Activated naive CD4-positive, alpha-beta T cell treated with anti-CD3 and anti-CD28 coated beads, Interleukin-2, amount 50 U/mL, for 72 hours (primary cell): ENCODE measurements at places on chromosomes 2 and 18. TPM values are rescaled to one million over a fixed set of nuclear protein-coding genes. Genes with fewer than 3 reads are reported as not detected.

DNA sequence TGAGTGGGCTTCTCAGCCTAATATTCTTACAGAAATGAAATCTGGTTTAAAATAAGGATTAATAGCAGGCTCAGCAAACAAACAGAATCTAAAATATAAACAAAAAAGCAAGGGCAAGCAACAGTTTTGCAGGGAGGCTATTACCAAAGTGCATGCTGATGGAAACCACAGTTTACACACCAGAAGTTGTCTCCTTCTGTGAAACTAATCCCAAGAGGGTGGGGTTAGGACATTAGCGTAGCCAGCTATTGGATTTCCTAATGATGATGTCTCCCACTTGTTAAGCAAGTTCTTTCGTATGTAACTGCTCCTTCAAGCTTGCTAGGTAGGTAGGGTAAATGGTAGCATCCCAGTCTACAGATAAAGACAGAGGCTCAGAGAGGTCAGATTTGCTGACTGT is 65.0 kb upstream of the TSPYL6 start:
- DNase-seq = no peak

GRCh38 chr2:95030496-95030895 is 5.0 kb downstream of the MAL start:
- DNase-seq = no peak

- no peak for DNase-seq
These were observed 33.5 kb downstream of the CHST10 start for GRCh38 chr2:100383954-100384353.

DNA sequence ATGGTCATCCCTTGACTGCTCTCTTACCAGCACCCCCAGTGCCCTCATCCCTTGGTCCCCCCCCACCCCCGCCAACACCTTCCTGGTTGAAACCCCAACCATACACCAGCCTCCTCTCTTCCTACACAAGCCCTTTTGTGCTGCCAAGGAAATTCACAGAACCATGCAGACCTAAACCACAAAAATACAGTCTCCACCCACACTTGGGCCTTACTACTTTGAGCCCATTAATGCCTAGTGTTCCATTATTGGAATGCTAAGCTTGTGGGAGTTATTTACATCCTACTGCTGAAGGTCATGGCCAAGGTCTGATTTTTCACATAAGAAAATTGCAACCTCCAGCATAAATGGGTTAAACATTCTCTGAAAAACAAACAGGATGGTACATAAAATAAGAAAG is 4.1 kb upstream of the CRACDL start:
- no peak for DNase-seq

- no peak for DNase-seq
These were observed 109.8 kb upstream of the SEC11C start for GRCh38 chr18:59029663-59030429.

DNA sequence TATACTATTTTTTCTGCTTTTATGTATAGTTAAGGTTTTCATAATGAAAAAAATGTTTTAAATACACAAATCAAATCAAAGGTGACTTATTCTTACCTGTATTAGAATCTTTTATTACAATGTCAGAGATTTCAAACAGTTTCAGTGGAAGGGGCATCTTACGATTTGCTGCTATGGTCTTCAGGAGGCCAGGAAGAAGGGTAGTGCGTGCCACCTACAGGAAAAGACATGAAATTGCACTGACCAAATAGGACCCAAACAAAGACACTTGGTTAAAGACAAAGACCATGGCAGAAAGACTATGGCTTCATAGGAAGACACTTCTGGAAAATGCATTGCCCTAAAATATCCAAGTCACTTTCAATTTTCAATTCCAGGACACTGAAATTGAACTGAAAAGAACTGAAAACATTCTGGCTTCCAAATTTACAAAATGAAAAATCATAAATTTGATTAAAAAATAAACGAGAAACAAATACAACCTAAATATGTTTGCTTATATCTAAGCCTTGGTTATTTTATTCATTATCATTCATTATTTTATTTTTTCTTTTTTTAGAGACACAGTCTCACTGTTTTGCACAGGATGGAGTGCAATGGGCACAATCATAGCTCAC is 42.1 kb downstream of the FARSB start:
- DNase-seq = no peak

GRCh38 chr2:106296182-106296815 is 102.2 kb upstream of the UXS1 start:
- no peak for DNase-seq

- no peak for DNase-seq
These were observed 515.8 kb downstream of the GALR1 start for GRCh38 chr18:77765468-77765867.

- DNase-seq = no peak
These were observed 41.2 kb upstream of the REG3A start for GRCh38 chr2:79200762-79201161.

- DNase-seq = no peak
These were observed 185.7 kb downstream of the SLC8A1 start for GRCh38 chr2:40266201-40266600.

- no peak for DNase-seq
These were observed 304.2 kb upstream of the MC4R start for GRCh38 chr18:60676815-60677214.

DNA sequence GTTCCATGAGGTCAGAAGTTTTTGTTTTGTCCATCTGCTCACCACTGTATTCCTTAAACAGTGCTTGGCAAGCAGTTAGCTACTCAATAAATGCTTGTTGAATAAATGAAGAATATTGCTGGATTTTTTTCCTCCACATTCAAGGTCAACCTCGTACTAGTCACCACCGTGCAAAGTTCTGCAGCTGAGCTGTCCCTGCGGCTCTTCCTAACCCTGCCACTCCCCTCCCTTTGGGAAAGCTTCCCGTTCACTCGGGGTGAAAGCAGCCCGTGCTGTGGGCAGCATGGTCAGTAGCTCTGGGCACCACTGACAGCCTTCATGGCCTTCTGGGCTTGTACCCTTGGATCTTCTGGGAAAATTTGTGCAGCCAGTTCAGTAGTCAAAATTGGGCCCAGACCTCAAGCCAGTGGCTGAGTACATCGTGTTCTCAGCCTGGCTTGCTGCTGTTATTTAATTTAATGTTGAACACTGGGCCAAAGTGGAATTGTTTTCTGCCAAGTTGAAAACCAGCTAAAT is 469.3 kb upstream of the RAB12 start:
- DNase-seq = no peak

GRCh38 chr2:60472041-60472440 is 81.4 kb downstream of the BCL11A start:
- no peak for DNase-seq

DNA sequence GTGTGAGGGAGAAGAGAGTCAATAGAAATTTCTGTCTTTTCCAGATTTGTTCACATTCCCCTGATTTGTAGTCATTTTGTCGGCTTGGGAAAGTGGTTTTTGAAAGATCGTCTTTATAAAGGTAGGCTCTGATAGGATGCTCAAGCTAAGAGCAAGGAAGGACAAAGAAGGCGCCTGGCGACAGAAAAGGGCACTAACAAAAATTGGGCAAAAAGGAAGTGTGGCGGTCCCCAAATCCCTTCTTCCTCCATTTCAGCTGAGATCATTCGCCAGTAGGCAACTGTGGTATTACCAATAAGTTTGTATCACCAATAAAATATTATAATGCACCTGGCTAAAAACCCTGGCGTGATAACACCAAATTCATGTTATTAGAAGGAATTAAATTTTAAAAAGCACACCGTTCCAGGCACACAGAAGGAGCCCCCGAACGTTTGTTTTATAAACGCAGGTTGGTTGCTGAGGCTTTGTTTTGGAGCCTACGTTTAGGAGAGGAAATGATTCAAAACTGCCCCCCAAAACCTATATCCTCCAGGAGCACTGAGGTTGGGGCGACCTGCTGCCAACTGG is 756 bp upstream of the PTPN4 start:
- DNase-seq = no peak

- no peak for DNase-seq
These were observed 106.8 kb upstream of the SPATS2L start for GRCh38 chr2:200199576-200200263.

DNA sequence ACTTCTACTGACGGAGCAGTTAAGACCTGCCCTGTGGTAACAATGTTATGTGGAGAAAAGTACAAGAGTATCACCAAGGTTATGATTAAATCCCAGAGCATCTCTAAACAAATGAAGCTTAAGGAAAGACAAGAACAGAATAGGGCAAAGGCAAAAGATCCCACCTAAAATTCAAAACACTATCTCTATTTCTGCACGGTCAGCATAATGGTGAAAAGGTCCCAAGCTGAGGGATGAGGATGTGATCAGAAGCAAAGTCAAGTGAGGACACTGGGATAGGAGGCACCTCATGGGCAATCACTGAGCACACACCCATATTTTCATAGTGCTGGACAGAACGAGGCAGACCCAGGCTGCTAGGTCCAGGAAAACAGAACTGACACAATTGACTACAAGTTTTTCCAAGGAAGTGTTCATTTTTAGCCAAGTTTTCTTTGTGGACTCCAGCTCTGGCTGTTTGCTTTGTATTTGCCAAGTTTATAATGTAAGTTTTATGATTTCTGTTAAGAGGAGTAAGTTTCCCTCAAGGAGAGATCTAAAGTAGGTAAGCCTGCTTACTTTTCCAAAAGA is 77.8 kb downstream of the NCKAP5 start:
- no peak for DNase-seq

FEV gene
- total RNA-seq = not detected

MYCN gene
- total RNA-seq = not detected

PLCL1 gene
- 4.9 TPM for total RNA-seq

KCNG3 gene
- total RNA-seq = 0.27 TPM

PIEZO2 gene
- not detected for total RNA-seq

TMEM200C gene
- total RNA-seq = not detected
